ENCODE measurements at places on chromosomes 2 and 18.

GRCh38 chr2:95261602-95262001, 12.6 kb upstream of the PROM2 start:
- DNase-seq = no peak

GRCh38 chr18:58338141-58338540, 290.8 kb downstream of the ALPK2 start:
- no peak for DNase-seq

DNA sequence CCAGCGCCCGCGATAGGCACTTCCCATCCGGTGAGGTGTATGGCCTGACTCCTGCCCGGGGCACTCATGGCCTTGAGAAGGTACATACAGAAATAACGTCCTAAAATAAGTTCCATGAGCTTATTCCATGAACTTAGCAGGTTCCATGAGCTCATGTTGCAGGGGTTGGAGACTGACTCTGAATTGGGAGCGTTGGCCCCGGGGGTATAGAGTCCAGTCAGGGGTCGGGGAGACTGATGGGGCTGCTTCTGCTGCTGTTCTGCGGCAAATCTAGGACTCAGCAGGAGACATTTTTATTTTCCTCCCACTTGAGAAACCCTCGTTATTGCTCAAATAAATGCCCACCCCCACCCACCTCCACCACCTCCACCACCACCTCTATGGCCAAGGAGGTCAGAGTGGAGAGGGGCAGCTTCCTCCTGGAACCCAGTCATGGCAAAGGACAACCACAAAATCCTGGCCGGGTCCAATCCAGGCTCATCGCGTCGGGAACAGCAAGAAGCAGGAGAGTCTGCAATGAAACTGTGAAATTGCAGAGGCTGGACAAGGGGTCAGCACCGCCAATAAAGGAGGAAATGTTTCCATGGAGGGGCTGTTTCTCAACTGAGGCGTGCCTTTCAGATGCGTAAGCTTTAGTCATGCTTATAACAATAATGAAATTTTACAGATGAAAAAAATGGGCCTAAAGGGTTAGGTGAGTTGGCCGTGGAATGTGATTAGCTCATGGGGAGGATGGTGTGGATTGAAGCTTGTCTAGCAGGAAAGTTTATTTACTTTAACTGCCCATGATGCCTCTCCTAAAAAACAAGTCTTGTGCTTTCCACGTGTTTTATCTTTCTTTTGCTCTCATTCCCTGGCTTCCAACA, 136.6 kb upstream of the ALKAL2 start:
- no peak for DNase-seq

- no peak for DNase-seq
Observed at GRCh38 chr2:674321-674985, 2.8 kb downstream of the TMEM18 start.

DNA sequence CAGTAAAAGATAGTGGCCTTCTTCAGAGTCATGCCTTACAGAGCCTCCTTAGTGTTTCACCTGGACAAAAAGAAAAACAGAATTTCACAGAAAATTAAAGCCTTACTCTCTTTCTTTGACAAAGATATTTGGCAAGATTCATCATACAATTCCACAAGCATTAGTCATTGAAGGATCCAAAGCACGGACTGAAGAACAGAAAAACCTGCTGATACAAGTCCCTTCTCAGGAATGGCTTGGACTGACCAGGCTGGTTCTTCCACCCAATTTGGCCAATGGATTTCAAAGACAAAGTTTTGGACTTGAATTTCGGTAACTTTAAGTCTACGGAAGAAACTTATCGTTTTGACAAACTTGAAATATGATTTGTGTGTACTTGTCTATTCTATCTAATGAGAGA, 39.1 kb upstream of the GALNT3 start:
- DNase-seq = no peak

DNA sequence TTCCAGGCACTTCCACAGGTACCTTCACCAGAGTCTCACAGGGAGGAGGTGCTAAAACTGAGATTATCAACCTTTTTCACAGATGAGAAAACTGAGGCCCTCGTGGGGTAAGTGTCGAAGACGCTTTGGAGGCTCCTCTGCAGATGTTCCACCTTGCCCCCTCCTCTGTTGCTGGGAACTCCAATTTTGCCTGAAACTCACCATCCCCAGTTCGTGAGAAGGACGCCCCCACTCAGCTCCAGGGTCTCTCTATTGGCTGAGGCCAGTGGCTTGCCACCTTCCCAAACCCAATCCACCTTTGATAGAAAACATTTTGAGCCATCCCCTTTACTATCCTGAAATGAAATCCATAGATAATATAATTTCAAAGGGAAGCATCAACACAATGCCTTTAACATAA, 109.1 kb downstream of the CYP26B1 start:
- no peak for DNase-seq

DNA sequence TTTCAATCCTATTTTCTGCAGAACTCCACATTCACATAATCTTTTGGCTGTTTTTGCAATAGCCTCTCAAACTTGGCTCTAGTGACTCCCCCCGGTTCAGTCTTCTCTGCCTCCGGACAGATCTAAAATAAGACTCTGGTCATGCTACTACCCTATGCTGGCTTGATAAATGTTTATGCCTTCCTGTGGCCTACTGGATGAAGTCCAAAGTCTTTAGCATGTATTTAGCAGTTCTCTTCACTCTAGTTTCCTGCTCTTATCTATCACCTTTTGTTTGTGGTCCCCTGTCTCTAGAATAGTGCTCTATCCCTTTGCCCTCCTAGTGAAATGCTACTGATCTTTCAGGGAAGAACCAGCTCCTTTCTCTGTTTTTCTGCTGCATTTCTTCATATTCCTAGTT, 14.4 kb downstream of the ADCYAP1 start:
- no peak for DNase-seq

DNA sequence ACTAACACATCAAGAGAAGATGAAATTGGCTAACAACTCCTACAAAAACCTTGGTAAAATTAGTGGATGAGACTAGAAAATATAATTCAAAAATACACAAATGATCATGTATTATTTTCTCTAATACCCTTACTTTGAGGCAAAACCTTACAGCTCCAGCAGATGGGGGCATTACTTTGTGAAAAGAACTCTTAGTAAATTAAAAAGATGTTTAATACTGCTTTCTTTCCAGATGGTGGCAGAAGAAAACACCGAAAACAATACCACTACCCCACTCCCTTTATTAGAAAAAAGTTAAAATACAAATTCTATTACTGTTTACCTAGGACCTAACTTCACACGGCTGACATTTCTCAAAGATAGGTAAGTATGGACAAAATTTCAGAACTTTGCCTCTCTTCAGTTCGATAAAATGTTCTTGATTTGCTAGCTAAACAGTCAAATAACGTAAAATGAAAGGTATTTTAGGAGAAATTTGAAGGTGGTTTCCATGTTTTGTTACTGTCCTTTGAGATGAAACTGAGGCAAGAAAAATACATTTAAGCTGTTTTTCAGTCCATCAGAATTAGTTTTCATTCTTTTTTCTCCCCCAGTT, 30.6 kb downstream of the ORC4 start:
- no peak for DNase-seq

DNA sequence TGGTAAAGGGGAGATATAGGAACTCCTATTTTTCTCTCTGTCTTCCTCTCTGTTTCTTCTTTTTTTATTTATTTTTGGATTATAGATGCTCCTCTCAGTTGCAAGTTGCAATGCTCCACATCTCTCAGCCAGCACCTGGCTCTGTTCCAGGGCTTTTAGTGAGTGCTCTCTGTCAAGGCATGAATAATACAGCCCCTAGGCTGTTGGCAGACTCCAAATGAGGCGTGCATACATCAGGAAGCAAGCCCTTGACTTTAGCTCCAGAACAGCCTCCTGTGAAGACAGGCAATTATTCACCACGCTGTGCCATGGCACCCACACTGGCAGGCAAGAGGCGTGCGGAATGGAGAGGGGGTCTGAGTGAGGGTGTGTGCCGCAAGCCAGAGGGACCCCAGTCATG, 228.1 kb upstream of the PXDN start:
- no peak for DNase-seq
